ENCODE measurements at places on chromosomes 13 and 19.

DNA sequence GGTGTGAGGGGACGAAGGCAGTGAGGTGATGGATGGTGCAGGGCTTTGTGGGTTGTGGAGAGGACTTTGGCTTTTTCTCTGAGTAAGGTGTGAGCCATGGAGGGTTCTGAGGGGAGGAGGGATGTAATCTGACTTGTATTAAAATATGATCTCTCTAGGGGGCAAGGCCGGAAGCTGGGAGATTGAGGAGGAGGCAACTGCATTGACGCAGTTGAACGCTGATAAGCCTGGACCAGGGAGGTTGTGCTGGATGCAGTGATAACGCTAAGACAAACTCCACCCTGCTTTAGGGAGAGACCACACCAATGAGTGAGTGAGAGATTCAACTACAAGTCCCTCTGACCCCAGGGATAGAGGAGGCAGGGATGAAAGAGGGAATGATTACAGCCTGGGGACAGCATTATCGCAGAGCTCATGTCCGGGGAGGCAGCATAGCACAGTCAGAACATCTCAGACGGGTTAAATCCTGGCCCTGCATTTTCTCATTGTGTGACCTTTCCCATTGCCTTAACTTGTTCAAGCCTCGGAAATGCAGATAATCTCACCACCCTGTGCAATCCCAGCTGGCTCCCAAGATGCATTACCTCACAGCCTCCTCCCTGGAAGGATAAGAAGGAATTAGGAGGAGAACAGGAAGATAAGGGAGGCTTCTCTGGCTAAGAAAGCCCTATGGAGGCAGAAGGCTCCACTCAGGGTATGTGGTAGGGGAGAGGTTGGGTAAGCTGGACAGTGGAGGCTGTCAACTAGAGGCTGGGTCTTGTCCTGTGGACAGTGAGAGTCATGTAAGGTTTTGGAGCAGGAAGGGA, 124.2 kb downstream of the CACNA1A start:
- no peak for DNase-seq

DNA sequence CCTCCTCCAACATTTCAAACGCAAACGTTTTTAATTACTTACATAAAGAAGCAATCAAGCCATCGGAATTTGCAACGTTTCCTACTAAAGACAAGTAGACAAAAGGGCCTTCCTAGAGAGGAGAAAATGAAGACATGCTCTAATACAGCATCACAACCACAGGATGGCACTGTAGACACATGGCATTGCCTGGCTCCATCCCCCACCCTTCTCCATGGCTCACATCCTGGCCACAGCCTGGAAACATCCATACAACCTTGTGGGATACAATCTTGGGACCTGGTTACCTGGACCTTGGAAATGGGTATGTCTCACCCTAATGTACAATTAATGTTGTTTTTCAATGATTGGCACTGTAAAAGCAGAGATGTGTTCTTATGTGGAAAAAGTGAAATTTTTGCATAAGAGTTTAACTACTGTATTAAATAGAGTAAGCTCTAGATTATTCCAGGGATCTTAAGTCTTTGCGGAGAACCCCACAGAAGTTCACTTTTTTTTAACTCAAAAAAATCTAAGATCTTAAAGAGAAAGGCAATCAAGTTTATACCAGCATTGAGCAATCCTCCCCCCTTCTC, 21.5 kb downstream of the EBPL start:
- DNase-seq = no peak

GRCh38 chr19:10600149-10600548, 13.0 kb upstream of the AP1M2 start:
- DNase-seq = no peak

- DNase-seq = no peak
Observed at GRCh38 chr13:80658705-80659104, 317.8 kb upstream of the SPRY2 start.

GRCh38 chr19:55146705-55147273, 2.2 kb downstream of the TNNT1 start:
- no peak for DNase-seq

All from stimulated activated CD4-positive, alpha-beta T cell treated with anti-CD3 and anti-CD28 coated beads, Interleukin-4, amount 100 ng/mL, for 1 hour (primary cell).